ENCODE measurements at places on chromosomes 5 and 9.

DNA sequence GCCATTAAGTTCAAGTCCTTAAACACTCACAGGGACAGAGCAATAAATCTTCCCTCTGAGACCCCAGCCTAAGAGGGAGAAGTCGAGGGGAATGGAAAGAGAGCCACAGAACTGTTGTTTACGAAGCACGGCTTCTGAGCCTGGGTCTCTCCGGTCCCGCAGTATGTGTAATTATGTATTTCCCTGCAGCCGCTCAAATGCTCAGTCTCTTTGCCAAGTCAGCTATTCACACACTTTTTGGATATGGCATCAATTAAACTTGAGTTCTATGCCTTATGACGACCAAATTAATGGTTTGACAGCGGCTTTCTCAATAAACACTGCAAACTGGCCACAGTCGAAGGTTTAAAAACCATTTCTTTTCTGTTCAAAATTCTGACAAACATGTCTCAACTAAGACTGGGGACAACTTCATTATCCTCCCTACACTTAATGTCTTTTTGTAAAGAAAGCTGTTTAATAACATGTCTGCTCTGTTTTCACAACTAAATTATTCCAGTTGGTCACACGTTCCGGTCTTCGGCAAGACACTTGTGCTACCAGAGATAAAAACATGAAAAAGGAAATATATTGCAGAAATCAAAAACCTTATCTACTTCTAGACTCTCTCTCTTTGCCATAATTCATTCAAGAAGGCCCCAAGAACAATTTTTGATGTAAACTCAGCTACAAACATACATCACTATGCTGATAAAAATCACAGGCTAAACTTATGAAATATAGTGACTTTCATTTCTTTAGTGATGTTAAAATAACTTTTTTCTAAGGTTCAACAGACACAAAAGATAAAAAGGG is 203.2 kb downstream of the GAPVD1 start:
- DNase-seq: no peak

- no peak for DNase-seq
Observed at GRCh38 chr5:36397901-36398536, 96.3 kb upstream of the RANBP3L start.

- no peak for DNase-seq
Observed at GRCh38 chr9:113632776-113633590, 169.5 kb downstream of the RGS3 start.

DNA sequence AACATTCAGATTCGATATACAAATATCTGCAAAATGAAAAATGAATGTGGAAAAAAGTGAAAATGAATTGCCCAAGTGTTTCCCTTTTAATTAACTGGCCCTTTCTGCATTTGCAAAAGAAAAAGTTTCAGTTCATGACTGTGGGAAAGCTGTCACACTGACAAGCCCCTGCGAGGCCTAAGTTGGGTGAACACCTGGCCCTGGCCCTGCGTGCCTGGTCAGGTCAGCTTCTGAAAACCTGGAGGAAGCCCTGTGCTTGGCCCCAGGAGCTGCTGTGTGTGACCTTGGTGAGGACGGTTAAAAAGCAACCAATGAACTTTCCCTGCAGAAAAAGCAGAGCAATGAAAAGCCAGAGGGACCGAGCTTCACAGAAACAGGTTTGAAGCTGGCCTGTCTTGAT is 41.0 kb upstream of the SHC3 start:
- no peak for DNase-seq

DNA sequence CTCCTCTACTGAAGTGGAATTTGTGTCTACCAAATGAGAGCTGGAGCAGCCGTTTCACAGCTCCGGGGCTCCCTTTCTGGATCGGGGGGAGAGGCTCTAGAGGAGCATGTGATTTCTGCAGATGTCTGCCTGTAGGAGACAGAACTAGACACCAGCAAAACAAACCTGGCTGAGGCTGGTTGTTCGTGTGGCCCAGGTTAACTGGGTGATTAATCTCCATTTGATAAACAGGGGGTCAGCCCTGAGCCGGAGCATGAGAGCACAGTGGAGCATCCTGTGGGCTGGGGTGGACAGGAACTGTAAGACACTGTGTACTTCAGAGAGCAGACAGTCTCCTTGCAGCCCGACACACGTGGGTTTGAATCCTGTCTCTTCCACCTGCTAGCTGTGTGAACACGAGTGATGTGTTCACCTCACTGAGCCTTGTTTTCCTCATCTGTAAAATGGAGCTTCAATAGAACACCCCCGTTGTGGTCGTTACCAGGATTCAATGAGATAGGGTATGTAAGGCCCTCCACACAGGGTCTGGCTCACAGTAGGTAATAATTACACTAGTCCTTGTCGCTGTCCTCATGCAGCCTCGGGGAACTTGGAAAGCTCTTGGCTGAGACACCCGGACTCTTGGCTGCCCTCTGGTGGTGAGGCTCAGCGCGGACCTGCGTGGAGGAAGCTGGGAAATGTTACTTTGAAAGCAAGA is 12.9 kb downstream of the CXCL14 start:
- DNase-seq: no peak

All from anterior cingulate cortex (tissue), 58 donors.